ENCODE measurements at places on chromosomes 2 and 18.
A peak's percentile ranks its signal among the peaks of the same experiment; 100 is the strongest.

GRCh38 chr2:203690117-203690431, 16.4 kb upstream of the CD28 start:
- no peak for DNase-seq

DNA sequence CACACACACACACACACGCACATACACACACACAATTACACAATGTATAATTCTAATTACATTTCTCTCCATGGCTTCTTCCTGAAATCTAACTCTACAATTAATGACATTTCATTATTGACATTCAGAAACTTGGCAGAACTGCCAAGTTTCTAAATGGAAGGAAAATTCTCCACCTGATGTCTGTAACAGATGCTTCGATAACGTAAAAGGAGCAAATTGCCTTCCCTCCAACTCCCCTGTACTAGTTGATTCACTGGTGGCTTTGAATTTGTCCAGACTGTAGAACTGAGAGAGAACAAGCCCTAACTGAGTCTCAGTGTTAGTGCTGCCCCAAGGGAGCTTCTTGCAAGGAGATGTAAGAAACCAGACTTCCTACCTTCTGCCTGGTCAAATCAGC, 255.1 kb upstream of the TMEM200C start:
- DNase-seq, result no peak

DNA sequence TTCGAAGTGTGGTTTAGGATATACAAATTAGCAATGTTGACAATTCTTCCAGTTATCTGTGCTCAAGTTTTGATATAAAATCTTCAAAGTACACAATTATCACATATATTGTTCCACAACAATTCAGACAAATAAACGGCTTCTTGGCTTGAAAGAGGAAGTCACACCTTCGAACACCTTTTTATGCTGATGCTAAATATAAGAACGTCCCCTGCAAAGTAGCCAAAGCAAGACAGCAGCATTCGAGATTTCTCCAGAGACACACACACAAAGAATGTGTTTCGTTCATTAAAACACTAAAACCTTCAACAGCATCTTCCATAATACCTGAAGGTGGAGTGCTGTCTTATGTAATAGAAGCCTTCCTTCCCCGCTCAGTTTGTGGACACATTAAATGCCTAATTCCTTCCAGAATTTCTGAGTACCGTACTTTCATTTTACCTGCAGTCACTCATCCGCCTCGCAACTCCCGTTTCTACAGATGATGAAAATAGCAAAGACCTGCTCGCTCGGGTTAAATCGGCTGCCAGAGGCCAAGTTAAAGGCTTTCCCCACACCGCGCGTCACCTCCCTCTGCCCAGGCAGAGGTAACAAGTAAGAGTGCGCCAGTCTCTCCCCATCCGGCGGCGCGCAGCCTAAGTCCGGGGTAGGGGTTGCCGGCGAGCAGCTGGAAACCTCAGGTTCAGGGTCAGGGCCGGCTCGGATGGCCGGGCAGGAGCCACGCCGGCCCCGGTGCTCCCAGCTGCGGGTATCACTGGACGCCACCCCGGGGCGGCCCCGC, 847 bp downstream of the SERPINE2 start:
- DNase-seq, result peak; percentile 51

- DNase-seq, result no peak
Measured at GRCh38 chr2:16476866-16477265, 188.8 kb downstream of the CYRIA start.

- DNase-seq, result no peak
Measured at GRCh38 chr2:161223139-161223732, 63.0 kb downstream of the TANK start.

DNA sequence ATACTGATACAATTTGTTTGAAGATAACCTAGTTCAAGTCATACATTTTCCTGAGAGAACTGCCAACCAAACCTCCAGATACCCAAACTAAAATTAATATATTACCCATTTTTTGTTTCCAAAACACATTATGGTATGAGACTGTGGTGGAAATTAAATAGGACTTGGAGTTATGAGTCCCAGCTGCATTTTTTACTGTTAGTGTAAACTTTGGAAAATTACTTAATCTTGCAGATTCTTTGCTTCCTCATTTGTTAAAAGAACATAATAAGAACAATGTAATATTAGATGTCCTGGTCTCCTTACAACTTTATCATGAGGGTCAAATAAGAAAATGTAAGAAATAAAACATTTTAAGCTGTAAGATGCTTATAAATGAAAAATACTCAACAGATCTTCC, 98.2 kb upstream of the TRIB2 start:
- DNase-seq, result no peak

DNA sequence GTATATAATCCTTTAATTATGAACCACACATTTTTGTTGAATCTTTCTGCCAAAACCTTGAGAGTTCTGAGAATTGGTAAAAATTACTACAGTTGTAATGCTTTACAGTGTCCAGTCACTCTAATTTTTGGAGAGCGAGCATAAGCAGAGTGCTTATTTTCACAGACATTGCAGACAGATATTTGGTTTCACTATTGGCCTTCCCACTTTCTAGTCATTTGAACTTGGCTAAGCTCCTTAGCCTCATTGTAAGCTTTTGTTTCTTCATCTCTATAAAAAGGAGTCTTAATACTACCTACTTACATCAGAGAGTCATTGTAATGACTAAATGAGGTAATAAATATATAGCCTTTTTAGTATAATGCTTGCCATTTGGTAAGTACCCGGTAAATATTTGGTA, 80.4 kb downstream of the LCLAT1 start:
- no peak for DNase-seq

DNA sequence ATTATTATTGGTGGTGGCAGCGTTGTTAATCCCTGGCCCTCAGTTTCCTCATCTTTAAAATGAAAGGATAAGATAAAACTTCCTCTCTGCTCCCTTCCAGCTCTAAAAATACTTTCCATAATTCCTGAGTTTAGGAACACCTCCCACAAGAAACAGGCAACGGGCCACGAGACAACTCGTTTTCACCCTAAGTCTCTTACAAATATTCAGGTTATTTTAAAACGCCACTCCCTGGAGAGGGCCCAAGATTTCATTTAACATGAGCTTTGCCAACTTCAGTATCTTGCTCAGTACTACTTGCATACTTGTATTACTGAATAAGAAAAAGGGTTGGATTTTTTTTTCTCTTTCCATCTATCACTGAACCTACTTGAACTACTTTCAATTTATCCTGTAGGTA, 611.1 kb upstream of the FANCL start:
- no peak for DNase-seq

DNA sequence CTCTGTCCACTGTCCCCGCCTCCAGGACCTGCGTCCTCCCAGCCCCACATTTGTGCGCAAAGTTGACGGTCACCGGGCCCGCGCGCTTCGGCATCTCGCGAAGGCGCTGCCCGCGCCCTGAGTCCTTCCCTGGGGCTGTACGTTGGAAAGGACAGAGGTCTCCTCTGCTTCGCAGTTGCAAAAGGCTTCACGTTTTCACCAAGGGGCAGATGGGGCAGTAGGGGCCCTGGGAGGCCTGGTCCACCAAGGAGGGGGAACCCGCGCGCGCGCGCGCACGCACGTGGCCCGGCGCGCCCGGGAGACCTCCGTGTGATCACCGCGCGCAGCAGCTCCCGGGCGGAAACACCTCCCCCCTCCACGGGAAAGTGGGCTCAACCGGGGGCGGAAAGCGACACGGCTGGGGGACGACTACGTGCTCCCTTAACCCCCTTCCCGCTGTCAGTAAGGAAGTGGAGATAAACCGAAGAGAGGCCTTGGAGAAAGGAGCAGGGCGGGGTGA, 21.9 kb downstream of the TEX44 start:
- DNase-seq, result no peak

GRCh38 chr18:45284174-45284573, 331.1 kb upstream of the SLC14A2 start:
- DNase-seq, result no peak

- DNase-seq, result no peak
Measured at GRCh38 chr2:120859128-120859527, 123.5 kb downstream of the GLI2 start.

DNA sequence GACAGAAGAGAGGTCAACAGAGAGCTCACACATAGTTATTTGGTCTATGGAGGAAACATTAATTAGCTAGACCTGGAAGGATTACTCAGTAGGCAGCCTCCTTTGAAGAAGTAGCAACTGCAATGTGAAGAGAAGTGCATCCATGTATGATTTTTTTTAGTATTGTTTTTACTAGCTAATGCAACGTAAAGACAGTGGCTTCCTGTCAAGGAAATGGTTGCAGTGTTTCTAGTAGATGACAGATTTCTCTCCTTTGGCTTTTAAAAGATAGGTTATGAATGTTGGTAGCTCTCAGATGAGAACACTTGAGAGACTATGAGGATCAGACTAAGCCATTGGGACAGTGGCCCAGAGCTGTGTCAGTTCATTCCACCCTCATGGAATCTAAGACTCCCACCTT, 175.8 kb downstream of the AGPS start:
- DNase-seq, result no peak

DNA sequence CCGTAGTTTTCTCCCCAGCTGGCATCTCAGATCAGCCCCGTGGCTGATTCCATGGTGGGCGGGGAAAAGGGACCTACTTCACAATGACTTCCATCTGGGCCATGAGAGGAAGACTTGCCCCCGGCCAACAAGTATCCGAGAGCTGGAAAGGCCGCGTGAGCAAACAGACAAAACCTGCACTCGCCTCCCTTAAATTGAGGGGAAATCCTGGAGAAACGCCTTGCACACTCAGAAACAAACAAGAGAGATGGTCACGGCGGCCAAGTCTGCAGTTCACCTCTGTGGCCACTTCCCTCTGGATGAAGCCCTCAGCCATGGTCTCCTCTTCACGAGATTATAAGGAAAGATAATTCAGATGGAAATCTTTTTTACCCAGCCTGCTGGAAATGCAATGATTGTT, 39.4 kb upstream of the TPO start:
- DNase-seq, result no peak

GRCh38 chr2:16271231-16271896, 331.0 kb downstream of the MYCN start:
- no peak for DNase-seq

DNA sequence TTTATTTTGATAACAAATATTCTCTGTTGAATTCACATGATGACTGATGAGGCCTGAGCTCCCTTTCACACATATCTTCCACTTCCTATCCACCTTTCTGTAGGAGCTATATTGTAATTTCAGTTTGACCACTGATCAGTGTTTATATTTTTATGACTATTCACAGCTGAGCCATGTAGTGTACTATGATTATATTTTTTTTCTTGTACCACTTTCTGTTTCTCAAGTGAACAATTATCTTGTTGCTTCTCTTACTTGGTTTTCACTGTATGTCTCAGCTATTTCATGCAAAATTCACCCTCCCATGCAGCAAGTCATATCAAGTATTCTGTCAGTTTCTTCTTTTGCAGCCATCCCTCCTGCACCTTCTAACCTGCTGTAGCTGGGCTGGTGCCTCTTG, 78.4 kb downstream of the TMEM247 start:
- DNase-seq, result no peak

DNA sequence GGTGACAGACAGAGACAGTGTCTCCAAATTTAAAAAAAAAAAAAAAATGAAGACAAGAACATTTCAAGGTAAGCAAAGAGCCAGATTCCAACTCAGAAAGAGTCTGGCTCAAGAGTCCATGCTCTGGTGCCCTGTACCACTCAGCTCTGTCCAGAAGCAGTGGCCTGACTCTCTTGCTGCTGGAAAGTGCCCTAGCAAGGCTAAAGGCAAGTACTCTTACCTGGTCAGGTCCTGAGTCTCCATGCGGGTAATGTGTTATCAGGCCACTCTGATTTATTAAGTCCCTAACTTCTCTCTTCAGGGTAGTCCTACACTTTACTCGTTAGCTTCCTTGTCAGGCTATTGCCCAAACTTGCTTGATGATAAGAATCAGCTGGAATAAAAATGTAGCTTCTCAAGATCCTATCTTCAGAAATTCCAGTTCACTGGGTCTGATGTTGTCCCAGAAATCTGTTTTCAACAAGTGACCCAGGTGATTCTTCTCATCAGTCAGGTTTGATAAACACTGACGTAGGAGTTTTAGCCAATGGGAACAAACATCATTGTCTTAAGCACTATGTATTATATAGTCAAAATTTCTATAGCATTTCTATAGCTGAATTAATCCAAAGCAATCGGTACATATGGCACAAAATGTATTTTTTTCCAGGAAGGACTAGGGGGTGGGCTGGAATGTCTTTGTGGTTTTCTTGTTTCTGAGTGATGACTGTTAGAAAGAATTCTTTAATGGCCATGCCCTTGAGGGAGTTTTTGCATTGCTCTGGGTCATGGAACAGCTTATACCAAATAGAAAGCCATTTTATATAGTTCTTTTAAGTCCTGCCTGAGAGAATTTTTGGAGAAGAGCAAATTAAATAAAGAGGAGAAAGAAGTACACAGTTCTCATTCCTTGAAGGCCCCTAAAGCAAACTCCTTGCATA, 139.9 kb upstream of the DNMT3A start:
- no peak for DNase-seq

GRCh38 chr18:26479681-26480079, 68.7 kb downstream of the KCTD1 start:
- no peak for DNase-seq

GRCh38 chr2:72710418-72711152, 115.2 kb downstream of the EXOC6B start:
- DNase-seq, result no peak

GRCh38 chr2:220748875-220749479, 823.1 kb downstream of the EPHA4 start:
- DNase-seq, result no peak

GRCh38 chr2:154698721-154699574, 453 bp downstream of the KCNJ3 start:
- DNase-seq, result no peak

GRCh38 chr2:217647925-217648324, 354.9 kb downstream of the TNS1 start:
- DNase-seq, result no peak

- no peak for DNase-seq
Measured at GRCh38 chr2:129462349-129462748, 517.1 kb upstream of the RAB6C start.

- DNase-seq, result no peak
Measured at GRCh38 chr2:550860-551567, 126.2 kb downstream of the TMEM18 start.

- no peak for DNase-seq
Measured at GRCh38 chr2:241817126-241817820, 8.3 kb downstream of the NEU4 start.

DNA sequence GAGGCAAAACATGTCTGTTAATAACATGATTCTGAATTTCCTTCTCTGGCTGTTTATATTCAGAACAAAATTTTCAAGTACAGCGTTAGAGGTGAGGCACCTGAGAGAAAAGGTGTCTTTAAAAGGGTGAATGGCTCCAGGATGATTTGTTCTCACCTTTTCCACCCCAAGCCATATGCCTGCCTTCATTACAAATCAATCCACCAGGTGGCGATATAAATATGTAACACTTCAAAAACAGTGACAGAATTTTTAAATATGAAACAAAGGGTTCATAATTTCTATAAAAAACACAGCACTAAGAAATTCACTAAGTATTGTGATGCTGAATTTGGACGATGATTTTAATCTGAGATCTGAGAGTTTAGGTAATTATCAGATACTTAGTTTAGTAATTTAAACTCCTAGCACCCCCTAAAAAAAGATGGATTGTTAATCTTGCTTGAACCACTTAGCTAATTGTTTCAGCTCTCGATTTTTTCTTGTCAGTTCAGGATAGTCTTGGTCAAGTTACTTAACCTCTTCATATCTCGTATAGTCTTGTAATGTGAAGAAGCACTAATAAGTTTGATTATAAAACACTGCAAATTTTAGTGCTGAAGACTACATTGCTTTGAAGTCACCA, 528.8 kb downstream of the CPS1 start:
- DNase-seq, result no peak

GRCh38 chr2:5986801-5987787, 294.9 kb downstream of the SOX11 start:
- no peak for DNase-seq
